ENCODE measurements at places on chromosomes 3 and 15. TPM values are rescaled to one million over a fixed set of nuclear protein-coding genes. Genes with fewer than 3 reads are reported as not detected.

GRCh38 chr3:128215290-128215689, 62.0 kb downstream of the EEFSEC start:
- DNase-seq, result no peak

DNA sequence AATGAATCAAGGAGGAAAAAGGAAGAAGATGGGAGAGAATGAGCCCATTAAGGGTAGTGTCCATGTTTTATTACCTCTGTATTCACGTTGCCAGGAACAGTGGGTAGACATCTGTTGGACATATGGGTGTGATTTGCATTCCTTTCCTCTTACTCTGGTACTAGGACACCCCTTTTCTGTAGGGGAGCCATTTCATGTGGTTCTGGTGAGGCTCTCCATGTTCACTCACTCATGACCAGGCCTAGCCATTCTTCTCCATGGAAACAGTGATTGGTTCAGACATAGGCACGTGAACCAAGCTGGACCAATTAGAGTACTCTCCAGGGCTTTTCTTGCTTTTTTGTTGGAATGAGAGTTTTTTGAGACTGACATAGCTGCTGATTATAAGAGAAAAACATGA, 39.6 kb upstream of the PDCD6IP start:
- no peak for DNase-seq

DNA sequence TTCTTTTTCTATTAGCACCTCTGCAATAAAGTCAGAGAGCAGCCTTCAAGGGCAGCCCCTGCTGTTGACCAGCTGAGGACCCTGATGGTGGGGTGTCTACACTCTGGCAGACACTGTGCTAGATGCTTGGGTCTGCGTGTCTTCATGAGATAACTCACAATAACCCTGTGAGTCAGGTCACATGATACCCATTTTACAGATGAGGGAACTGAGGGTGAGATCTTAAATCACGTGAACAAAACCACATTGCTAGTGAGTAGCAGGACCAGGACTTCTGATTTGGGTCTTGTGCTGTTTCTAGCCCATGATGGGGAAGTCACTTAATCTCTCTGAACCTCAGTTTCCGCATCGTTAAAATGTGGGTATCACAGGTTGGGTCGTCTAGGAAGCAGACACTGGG, 118.5 kb upstream of the LIPC start:
- DNase-seq, result no peak

Gene CCR9
- not detected for total RNA-seq

DNA sequence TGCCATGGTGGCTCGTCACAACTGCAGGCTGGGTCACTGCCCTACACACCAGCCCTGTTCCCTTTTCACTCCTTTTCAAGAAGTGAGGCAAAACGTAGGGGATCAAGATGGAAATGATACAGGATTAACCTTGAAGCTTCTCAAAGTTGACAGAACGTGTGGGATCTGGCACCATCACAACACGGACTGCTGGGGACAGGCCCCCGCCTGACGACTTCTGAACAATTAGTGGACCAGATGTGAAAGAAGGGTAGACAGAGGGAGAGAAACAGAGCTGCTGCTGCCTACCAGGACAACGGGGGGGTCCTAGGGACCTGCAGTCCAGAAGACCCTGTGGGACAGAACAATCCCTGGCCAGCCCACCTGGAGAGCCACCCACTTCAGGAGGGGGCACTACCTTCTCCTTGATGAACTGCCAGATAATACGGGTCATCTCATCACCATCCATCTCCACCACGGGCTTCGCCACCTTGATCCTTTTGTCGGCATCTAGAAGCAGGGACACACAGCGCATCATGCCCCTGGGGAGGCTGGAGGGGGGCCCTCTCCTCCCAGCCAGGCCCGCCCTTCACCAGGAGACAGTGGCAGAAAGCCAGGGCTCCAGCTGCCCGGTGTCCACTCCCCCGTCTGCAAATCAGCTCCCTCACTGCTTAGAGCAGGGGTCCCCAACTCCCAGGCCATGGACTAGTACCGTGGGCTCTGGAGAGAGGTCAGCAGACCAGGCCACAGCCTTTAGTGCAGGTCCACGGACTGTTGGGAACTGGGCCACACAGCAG, 10.9 kb downstream of the IDH2 start:
- no peak for DNase-seq

Gene OIP5
- total RNA-seq, result 27.5 TPM

DNA sequence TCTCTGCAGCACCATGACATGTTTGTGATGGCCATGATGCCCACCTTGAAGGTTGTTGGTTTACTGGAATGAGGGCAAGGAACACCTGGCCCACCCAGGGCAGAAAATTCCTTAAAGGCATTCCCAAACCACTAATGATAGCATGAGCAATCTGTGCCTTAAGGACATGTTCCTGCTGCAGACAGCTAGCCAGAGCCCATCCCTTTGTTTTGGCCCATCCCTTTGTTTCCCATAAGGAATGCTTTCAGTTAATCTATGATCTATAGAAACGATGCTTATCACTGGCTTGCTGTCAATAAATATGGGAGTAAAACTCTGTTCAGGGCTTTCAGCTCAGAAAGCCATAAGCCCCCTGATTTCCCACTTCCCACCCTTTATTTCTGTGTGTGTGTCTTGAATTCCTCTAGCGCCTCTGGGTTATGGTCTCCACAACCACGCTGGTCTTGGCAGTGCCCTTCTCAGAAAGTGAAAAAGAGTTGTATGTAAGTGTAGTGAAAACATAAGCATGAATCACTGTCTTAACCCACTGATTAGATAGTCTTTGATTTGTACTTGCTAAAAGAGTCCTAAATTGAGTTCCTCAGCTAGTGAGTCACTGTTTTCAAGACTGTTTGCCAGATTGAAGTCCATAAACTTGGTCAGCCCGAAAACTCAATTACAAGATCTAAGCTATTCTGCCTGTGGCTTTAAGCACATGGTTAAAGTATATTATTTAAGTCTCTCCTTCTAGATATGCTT, 19.0 kb upstream of the CCR2 start:
- DNase-seq, result peak; percentile 20

DNA sequence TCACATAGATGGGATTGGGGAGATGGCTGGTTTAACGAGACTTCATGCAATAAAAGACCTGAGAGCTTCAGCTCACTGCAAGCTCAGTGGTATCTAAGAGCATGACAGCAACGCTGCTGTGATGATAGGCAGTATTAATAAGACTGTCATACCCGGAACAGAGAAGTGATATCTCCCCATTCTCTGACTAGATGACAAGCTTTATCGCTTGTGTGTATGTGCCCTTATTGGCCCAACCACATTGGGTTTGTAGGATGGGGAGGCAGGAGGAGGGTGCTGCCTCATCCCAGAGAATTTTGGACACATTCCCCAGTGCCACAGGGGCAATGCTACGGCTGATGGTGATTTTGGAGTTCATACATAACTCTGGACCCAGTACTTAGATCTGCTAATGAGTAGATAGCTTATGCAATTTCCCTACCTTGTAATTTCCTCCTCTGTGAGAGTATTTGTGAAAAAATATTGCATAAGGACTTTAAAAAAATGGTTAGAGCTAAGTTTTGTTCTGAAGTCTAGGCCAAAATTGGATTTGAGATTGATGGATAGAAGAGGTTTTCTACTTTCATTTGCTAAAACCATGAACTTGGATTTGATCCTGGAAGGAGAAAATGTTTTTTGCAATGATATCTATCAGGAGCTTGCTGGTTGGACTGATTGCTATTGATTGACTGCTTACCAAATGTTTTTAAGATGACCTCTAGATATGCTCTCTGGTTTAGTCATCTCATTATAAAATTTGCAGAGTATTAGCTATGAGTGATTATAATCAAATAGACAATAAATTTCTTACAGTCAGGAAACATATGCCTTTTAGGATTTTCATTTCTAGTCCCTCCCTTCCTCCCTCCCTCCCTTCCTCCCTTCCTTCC, 14.0 kb upstream of the TMEM212 start:
- no peak for DNase-seq

DNA sequence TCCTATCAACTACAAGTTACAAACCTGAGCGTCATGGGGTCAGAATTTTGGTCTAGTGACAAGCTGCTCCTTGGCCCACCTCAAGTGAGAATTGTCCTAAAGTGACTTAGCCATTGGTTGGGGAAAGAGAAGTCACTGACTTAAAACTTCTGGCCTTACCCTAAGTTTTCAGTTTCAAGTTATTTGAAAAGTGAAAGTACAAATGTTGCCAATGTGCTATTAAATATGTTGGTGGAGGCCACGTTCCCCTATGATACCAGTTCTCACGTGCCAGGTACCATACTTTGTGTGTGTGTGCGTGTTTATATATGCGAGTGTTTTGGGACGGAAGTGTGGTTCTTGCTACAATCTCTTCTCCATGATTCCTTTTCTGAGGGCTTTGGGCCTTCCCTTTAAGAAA, 22.6 kb upstream of the RASGRP1 start:
- no peak for DNase-seq

Gene MNS1
- total RNA-seq, result 10.9 TPM

- no peak for DNase-seq
These were observed 61.0 kb downstream of the KLF13 start for GRCh38 chr15:31387479-31388118.

Gene SSUH2
- not detected for total RNA-seq

GRCh38 chr3:37118163-37118562, 56.2 kb downstream of the LRRFIP2 start:
- no peak for DNase-seq

Gene WDR72
- not detected for total RNA-seq

GRCh38 chr3:117512975-117513374, 803.4 kb downstream of the TUSC7 start:
- DNase-seq, result no peak

- DNase-seq, result peak; percentile 32
These were observed 71.0 kb downstream of the WWTR1 start for GRCh38 chr3:149586871-149587270.

Gene FILIP1L
- total RNA-seq, result 31.5 TPM

Gene SLC28A1
- not detected for total RNA-seq

- no peak for DNase-seq
These were observed 492.4 kb downstream of the MCTP2 start for GRCh38 chr15:94723801-94724200.

- no peak for DNase-seq
These were observed 7.2 kb downstream of the CD276 start for GRCh38 chr15:73691396-73691795.

- no peak for DNase-seq
These were observed 31.0 kb upstream of the ZCWPW2 start for GRCh38 chr3:28317438-28318022.

DNA sequence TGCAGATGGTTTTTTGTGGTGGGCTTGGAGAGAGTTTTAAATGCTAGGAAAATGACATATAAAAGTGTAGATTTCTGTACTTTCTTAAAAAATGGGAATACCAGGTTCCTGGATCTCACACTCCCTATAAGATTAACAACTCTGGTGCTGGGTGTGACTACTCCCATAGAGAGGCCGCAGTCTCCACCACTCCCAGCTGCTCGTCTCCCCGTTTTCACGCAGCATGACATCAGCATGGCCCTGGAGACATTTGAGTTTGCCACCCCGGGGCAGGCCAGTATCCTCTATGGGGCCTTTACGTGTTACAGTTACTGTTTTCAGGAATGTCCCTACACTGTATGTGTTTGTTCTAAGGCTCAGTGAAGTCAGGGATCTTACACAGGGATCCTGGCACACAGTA, 126.7 kb upstream of the ATP2B2 start:
- DNase-seq, result no peak

Gene CCDC12
- 13.7 TPM for total RNA-seq

Gene LARP6
- total RNA-seq, result 62.8 TPM

- DNase-seq, result no peak
These were observed 24.3 kb upstream of the GP5 start for GRCh38 chr3:194423317-194423716.

- no peak for DNase-seq
These were observed 14.6 kb downstream of the GABPB1 start for GRCh38 chr15:50340416-50340815.

DNA sequence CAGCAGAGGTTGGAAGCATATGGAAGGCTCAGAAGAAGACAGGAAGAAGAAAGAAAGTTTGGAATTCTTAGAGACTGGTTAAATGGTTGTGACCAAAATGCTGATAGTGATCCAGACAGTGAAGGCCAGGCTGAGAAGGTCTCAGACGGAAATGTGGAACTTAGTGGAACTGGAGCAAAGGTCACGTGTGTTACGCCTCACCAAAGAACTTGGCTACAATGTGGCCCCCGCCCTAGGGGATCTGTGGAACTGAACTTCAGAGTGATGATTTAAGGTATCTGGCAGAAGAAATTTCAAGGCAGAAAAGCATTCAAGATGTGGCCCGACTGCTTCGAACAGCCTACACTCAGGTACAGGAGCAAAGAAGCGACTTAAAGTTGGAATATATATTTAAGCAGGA, 83.1 kb downstream of the MYO5A start:
- no peak for DNase-seq

DNA sequence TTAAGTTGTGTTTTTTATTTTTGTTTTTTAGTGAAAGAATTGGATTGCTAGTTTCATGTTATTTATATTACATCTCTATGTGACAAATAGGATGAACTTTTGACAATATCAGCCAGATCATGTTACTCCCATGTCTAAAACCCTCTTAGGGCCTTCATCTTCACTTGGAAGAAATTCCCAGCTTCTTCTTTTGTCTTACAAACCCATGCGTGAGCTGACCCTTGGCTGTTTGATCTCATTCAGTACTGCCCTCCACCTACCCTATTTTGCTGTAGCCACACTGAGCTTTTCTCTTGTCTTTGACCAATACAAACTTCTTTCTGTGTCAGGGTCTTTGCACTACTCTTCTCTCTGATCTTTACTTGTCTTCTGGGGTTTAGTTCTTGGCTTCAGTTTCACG, 37.0 kb downstream of the RBM6 start:
- DNase-seq, result no peak

- no peak for DNase-seq
These were observed 34.2 kb downstream of the BDH1 start for GRCh38 chr3:197521277-197522182.

Gene AMIGO3
- total RNA-seq, result not detected

DNA sequence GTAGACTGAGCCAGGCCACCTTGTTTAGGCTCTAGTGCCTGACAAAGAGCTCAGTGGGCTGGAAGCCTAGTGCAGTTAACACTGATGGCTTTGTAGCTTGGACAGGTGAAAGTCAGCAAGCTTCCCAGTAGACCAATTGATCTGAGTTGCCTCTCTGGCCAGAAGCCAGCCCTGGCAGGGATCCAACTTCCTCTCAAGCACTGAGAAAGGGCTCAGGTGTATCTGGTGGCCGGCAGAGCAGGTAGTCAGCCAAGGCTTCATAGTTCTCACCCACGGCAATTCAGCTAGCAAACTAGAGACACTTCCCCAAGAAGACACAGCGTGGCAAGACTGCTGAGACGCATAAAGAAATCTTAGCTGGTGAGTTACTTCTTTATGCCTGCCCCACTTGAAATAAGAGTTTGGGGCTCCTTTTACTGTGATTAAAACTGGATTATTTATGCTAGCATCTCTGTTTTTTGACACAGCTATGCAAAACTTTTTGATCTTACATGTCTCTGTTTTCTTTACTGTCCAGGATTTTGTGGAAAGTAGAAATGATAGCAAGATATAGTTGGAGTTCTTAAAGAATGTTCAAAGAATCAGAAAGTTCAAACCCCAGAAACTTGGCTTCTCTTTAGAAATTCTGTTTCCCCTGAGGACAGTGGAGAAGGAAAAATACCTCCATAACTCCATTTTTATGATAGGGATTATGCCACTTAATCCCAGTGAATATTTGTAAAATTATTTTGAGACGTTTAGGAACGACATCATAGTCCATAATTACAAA, 8.4 kb upstream of the CA12 start:
- DNase-seq, result no peak
